ENCODE measurements at places on chromosomes 6 and 20. TPM values are rescaled to one million over a fixed set of nuclear protein-coding genes. Genes with fewer than 3 reads are reported as not detected.

The AARS2 gene
- total RNA-seq, result 5.6 TPM

The RAB5IF gene
- 249 TPM for total RNA-seq

The HLA-DQB2 gene
- total RNA-seq, result not detected

The BPI gene
- total RNA-seq, result not detected

The DACT2 gene
- 0.06 TPM for total RNA-seq

The TRMT11 gene
- total RNA-seq, result 11.7 TPM

The SLPI gene
- total RNA-seq, result 10.9 TPM

Data from A549 treated with AZD2906 at 1 μM for 4 hours (cell line).